ENCODE measurements at places on chromosomes 5 and 9.

GRCh38 chr9:126707083-126707482 lies 93.4 kb downstream of the LMX1B start:
- DNase-seq = no peak

- no peak for DNase-seq
These were observed 2.6 kb upstream of the CEP72 start for GRCh38 chr5:609506-609905.

DNA sequence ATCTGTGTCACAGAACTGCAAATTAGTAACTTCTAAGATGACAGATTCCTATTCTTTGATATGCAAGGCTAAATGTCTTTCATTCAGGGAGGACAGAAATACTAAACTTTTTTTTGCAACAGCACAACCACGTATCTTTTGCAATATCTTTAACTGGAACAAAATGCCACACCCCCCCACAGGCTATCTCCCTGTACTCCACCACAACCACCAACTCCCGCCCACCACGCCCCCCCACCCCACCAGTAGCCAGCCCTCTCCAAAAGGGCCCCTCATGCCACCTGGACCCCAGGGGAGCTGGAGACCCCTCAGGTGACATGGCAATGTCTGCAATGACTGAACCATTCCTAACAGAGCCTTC lies 131.8 kb downstream of the ROR2 start:
- DNase-seq = no peak

GRCh38 chr5:31135542-31135941 lies 57.9 kb upstream of the CDH6 start:
- DNase-seq = no peak

DNA sequence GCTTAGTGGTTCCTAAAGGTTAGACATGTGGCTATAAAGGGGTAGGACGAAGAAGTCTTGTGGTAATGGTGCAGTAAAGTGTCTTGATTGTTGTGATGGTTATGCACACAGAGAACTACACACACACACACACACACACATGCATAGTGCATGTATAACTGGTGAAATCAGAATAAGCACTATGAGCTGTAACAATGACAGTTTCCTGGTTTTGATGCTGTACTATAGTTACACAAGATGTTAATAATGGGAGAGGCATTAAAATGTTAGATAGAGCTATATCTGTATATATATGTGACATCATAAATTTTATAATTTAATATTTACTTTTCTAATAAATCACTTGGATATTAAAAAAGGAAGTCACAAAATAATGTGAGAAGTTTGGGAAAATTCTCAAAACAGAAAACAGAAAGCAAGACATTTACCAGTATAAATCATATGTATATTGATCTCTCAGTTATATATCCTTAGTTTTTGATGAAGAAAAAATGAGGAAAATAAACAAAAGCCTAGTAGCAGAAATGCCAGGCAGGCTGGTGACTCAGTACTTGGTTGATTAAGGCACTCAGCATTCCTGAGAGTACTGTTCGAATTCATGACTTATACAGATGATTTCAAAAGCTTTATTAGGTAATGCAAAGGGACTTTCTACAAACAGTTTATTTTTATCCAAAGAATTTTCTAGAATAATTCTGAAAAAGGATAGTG lies 350.5 kb upstream of the DAB2 start:
- DNase-seq = peak; percentile 85

- DNase-seq = peak; percentile 68
These were observed at the start of gene SEMA5A for GRCh38 chr5:9545992-9546851. TSS of gene SEMA5A (minus strand) at chr5:9546075. CDS start at chr5:9379946, 166,129 bp downstream.

- DNase-seq = no peak
These were observed 338.4 kb upstream of the TRPC7 start for GRCh38 chr5:136703706-136704105.

DNA sequence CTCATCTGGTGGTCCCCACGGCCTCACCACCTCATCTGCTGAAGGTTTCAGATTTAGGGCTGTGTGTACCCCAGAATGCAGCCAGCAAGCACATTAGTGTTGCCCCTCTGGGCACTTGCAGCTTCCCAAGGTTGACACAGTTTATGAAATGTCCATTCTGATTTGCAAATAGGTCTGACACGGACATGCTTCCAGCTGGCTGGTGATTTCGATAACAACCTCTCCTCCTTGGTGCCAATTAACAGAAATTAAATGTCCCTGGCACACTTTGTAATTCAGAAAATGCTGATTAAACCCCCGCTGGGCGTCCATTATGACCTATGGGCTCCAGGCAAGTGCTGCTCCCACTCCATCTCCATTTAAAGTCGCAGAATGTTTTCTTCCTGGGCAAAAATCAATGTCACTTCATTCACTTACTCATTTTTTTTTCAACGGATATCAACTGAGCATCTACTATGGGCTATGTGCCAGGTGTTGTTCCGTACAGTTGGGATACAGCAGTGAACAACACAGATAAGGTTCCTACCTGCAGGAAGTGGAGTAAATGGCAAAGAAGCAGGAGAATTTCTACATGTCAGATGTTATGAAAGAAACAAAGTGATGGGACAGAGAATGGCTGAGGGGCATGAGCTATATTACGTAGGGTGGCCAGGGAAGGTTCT lies 32.0 kb downstream of the PLAC8L1 start:
- no peak for DNase-seq

GRCh38 chr9:8845808-8846207 lies 1046.2 kb upstream of the DMAC1 start:
- no peak for DNase-seq

GRCh38 chr5:96875791-96876291 lies 459 bp upstream of the ERAP2 start:
- no peak for DNase-seq

- peak; percentile 72 for DNase-seq
These were observed 1.5 kb downstream of the SPAAR start for GRCh38 chr9:35910613-35911359.

- no peak for DNase-seq
These were observed 21.1 kb upstream of the LHX2 start for GRCh38 chr9:123990427-123990826.

DNA sequence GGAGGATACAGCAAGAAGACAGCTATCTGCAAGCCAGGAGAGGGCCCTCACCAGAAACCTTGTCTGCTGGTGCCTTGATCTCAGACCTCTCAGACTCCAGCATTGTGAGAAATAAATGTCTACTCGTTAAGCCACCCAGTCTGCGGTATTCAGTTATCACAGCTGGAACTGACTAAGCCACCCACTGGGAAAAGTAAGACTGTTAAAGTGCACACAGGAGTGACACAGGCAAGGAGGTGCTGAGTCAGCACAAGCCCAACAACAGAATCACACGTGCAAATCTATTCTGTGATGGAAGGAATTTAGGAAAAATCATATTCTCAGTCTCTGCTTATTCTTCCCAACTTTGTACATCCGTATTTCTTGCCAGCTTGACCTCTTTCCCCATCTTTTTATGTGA lies 200.0 kb downstream of the NR2F1-AS1 start:
- DNase-seq = peak; percentile 58

DNA sequence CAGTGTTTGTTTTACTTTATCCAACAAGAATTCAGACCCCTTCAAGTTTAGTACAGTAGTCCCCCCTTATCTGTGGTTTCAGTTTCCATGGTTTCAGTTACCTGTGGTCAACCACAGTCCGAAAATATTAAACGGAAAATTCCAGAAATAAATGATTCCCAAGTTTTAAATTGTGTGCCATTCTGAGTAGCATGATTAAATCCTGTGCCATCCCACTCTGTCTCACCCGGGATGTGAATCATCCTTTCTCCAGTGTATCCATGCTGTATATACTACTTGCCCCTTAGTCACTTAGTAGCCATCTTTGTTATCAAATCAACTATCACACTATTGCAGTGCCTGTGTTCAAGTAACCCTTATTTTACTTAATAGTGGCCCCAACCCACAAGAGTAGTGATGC lies 153.8 kb upstream of the RASA1 start:
- DNase-seq = peak; percentile 91

- no peak for DNase-seq
These were observed 78.8 kb downstream of the USP20 start for GRCh38 chr9:129914051-129914450.

GRCh38 chr9:134325813-134326723 lies at the start of gene RXRA:
TSS of gene RXRA (plus strand) at chr9:134326455. CDS start at chr9:134326632, 177 bp downstream.
- DNase-seq = peak; percentile 81

GRCh38 chr9:4424891-4425290 lies 65.4 kb upstream of the SLC1A1 start:
- DNase-seq = no peak

DNA sequence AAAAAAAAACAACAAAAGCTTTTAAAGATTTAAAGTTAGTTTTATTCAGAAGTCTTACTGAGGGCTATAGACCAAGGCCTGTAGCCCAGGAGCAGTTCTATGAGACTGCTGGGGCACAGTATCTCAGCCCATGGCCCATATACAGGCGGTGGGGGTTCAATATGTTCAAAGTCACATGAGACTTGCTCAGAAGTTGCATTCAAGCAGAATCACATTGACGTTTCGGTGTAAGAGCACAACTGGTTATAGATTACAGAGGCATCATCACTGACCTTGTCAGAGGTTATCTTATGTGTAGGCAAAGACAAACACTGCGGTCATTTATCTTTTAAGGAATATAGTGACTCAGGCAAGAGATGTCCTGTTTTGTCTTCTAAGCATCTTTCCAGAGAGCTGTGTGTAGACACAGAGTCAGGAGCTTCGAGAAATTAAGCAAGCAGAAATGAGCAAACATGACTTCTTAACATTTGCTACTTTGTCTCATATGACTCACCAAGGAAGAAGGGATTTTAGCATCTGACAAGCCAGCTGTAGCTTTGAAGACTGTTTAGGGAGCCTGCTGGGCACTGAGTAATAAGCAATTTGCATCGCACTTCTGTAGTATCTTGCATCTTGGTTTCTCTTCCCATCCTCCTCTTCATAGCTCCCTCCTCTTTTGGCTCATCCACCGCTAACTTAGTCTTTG lies 12.9 kb upstream of the F2RL1 start:
- peak; percentile 99 for DNase-seq

GRCh38 chr5:136579238-136579637 lies 213.9 kb upstream of the TRPC7 start:
- DNase-seq = no peak

GRCh38 chr9:127567730-127568617 lies 44.1 kb upstream of the STXBP1 start:
- DNase-seq = no peak
